Activated CD4-positive, alpha-beta T cell treated with anti-CD3 and anti-CD28 coated beads, Interleukin-2, amount 10 ng/mL, durations not matched to agents 7 days and 5 days (primary cell): ENCODE measurements at places on chromosomes 4 and X. TPM values are rescaled to one million over a fixed set of nuclear protein-coding genes. Genes with fewer than 3 reads are reported as not detected.

Gene AASDH
- total RNA-seq, result 14.8 TPM

Gene IDH3G
- total RNA-seq, result 60.1 TPM

Gene OTUD6A
- not detected for total RNA-seq

Gene CT55
- not detected for total RNA-seq

Gene MAGEB2
- total RNA-seq, result not detected

Gene NDUFC1
- 37.3 TPM for total RNA-seq

Gene DUSP21
- total RNA-seq, result not detected

Gene MTNR1A
- total RNA-seq, result not detected

Gene S100P
- 7.2 TPM for total RNA-seq

Gene IL21
- 0.69 TPM for total RNA-seq

Gene KCTD8
- total RNA-seq, result not detected

Gene IRAK1
- 112 TPM for total RNA-seq

Gene SSX4
- total RNA-seq, result not detected

DNA sequence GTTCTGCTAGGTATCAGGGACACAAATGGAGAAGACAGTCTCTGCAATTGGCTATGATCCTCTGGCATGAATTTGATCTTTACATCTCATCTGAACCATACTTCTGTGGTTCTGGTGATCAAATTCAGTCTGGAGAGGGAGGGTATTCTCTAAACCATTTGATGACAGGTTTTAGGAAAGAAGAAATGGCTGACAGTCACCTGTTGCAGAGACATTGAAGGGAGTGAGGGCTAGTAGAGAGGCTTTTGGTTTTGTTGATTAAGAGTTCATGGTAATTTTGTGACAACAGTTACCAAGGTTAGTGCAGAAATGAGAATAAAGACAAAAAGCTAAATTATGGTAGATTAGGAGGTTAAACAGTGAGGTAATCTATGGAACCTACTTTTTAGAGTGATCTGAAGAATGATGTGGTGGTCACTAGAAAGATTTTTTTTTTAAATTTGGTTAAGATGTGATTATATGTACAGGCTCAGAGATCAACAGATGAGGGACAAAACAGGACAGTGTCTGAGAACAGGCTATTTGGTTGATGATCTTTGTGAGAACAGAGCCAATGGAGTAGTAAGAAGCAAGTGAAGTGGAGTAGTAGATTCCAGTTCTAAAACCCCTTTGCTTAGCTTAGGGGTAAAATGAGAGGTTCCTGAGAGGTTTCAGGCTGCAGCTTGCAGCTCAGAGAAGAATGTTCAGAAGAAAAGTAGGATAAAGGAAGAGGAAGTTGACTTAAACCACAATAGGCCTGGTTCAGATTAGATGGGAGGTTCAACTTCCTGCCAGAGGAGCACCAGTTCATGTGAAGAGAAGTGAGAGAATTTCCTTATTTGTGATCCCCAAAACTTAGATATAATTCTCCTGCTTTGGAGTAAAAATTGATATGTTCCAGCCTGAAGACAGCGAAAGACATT is 34.7 kb downstream of the VSIG4 start:
- no peak for DNase-seq

DNA sequence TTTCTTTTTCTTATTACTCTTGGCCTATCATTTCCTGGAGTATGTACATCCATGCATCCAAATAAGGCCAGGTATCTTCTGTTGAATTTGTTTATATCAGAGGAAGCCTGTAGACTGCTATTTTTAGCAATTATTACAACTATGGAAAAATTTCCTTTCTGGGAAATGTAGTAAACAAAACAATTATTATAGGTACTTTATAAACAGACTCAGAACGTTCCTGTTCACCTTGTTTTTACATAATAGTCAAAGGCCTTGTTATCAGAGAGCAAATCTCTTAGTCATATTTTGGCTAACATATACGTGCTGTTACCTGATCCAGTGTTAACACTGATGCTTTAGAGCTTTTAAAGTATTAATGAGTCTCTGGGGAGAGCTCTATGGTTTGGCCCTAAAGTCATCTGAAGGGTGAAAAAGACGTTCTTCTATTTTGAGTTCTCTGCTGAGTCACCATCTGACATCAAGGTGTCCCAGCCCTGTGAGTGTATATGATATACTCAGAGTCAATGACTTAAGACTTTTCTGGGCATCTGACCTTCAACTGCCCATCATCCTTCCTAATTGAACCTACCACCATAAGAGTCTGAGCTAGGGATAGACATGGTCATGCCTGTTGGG is 7.3 kb downstream of the SPARCL1 start:
- no peak for DNase-seq

GRCh38 chrX:68914479-68914946 is 85.7 kb downstream of the EFNB1 start:
- no peak for DNase-seq

GRCh38 chr4:64899563-64899962 is 490.3 kb upstream of the TECRL start:
- no peak for DNase-seq

GRCh38 chrX:23503835-23504539 is 163.3 kb upstream of the PRDX4 start:
- no peak for DNase-seq

DNA sequence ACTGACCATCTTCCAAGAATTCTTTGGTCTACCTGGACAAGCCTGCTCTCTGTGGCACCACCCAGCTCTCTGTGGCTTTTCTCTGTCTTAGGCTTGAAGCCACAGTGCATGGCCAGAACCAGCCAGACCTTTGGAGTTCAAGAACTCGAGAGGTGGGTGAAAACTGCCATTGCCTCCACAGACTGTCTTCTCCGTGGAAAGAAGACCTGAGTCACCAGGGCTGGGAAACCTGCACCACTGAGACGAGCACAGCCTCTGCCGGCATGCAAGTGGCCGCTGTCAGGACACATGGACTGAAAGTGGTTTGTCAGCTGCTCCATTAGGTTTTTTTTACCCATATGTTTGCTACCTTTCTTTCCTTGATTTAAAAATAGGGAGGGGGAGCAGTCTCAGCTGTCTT is 74.5 kb downstream of the MGST2 start:
- no peak for DNase-seq

DNA sequence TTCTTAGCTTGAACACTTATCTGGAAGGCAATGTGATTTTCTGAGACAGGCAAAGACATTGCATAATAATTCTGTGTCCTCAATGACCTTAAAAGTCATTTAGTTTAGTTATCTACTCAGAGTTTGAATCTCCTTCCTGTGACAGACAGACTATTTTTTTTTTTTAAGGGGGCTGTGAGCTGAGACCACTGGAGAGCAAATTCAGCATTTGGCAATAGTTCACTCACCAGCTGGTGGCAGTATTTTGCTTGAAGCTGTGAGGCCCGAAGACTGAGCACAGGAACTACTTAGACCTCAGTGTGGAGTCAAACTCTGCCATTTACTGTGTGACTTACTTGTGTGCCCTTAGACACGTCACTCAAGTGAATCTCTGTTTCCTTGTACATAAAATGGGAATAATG is 22.9 kb upstream of the CPE start:
- no peak for DNase-seq

- no peak for DNase-seq
Measured at GRCh38 chrX:34528081-34528480, 129.0 kb downstream of the TMEM47 start.

DNA sequence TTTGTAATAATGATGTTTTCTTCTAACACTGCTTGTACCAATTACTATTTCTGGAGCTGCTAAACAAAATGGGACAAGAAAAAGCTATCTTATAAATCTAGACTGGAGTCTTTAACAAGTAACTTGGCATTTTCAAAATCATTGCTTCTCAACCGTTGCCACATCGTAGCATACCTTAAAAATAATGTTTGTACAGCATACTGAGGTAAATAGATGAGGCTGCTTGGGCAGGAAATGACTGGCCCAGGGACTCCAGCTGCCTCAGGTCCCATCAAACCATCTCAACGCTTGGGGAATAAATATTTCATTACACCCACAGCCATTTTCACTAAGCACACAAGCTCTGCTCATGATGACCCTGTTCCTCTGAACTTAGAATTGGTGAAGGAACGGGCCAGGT is 115.1 kb downstream of the SPANXA1 start:
- no peak for DNase-seq

- no peak for DNase-seq
Measured at GRCh38 chr4:104420766-104421165, 73.9 kb downstream of the CXXC4 start.

- no peak for DNase-seq
Measured at GRCh38 chr4:73520821-73521220, 39.3 kb downstream of the AFM start.

DNA sequence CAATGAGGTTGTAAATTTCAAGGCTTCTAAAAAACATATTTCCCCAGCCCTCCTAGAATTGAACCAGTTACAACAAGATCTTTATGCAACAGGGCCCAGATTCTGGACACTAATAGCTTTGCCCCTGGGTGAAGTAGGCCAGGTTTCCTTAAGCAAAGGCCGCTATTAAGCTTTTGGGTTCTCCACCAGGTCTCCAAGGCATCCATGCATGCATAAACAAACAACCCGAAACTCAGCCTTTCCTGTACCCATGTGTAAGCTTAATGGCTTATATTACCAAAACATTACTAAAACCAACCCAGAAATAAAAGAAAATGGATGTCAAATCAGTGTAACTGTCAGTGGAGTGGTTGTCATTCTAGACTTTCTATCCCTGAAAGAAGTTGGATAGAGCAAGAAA is 137.1 kb downstream of the ARHGAP6 start:
- DNase-seq, result no peak

DNA sequence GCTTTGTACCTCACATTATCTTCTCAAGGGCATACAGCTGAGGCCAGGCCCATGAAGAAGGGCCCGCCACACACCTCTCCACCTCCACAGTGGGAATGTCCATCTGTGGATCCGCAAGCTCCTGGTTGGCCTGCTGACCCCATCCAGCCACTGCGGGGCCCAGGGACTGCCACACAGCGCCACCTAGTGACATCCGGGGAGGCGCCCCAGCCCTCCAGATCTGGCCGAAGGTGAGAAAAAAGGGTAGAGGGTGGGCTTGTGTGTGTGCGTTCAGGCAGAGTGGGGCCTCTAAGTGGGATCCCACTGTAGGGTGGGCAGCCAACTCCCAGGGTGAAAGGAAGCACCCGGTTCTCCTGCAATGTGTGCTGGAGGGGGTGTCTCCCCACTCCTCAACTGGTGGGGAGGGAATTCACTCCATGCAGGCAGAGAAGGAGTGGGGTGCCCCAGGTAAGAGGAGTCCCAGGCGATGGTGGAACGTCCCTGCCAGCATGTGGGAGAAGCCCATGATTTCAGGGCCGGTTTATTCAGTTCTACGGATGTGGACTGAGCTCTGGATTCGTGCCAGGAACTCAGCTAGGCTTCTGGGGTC is 117.3 kb downstream of the ENPP6 start:
- peak; percentile 46 for DNase-seq

GRCh38 chrX:48854898-48855297 is 19.5 kb upstream of the PCSK1N start:
- DNase-seq, result peak; percentile 7

DNA sequence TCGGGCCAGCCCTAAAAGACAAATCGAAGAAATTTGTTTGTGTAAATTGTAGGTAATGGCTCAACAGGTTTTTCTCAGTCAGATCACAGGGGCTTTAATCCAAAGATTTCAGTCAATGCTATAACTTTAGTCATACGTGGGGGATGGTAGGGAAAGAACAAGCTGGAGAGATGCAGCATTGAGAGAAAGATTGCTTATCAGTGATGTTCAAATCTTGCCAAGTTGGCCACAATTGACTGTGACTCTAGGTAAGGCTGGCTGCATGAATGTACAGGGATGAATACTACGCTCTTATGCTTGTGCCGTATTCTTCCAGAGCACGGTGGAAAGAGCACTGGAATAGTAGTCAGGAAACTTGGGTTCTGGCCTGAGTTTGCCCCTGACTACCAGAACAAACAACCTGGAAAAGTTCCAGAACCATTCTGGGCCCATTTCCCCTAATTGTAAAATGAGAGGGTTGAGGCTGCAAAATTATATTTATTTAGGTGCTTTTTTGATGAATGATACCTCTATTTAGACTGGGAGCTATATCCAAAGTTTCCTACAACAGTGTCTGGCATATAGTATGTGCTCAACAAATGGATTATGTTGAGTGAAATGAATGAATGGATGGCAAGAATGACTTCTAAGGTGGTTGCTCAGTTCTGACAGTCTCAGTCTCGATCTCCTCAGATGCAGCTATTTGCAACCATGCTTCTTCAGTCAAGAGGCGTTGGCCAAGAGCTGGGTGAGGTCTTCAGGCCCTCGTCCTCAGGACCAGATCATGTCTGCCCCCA is 44.4 kb downstream of the TSC22D3 start:
- no peak for DNase-seq

- DNase-seq, result no peak
Measured at GRCh38 chrX:130482871-130483270, 81.1 kb downstream of the RBMX2 start.

GRCh38 chr4:84957514-84958420 is 8.7 kb downstream of the WDFY3 start:
- no peak for DNase-seq

- no peak for DNase-seq
Measured at GRCh38 chr4:182175788-182176519, 67.2 kb upstream of the TENM3 start.

DNA sequence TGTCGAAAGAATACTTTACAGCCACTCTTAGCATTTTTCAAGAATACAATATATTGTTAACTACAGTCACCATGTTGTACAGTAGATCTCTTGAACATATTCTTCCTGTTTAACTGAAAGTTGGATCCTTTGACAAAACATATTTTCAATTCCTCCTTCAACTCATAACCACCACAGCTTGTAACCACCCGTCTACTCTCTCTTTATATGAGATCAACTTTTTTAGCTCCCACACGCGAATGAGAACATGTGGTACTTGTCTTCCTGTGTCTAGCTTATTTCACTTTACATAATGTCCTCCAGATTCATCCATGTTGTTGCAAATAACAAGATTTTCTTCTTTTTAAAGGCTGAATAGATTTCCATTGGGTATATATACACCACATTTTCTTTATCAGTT is 338.3 kb upstream of the IGFBP7 start:
- no peak for DNase-seq

DNA sequence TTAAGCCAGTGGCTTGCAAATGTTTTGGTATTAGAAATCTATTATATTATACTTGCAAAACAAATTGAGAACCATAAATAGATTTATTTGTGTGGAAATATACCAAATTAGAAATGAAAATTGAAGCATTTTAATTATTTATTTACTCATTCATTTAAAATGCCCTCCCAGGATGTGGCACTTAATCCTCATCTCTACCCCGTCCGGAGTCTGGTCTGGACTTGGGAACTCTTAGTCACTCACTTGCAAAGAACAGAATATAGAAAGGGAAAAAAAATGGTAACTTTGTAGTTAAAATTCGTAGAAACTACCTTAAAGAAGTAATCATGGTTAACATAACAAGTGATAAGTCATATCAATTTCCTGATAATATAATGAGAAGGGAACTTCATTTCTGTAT is 775.9 kb upstream of the INTU start:
- DNase-seq, result no peak

DNA sequence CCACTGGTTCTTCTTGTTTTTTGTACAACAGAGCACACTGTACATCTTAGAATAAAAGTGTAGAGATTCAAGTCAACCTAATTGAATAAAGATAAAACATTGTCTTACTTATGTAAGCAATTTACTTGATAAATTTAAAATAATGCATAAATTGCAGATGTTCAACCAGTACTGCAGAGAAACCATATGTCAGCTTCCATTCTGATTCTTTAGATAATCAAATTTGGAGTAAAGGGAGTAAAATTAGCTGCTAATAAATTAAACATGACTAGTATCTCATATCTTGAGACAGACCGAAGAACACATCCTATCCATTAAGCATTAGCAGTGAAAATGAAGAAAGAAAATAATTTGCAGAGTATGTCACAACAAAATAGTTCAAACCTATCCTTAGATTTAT is 261.2 kb downstream of the GASK1B start:
- no peak for DNase-seq

- no peak for DNase-seq
Measured at GRCh38 chrX:18065956-18066355, 154.7 kb downstream of the BEND2 start.

- no peak for DNase-seq
Measured at GRCh38 chrX:142084611-142085010, 120.5 kb downstream of the MAGEC2 start.
